ENCODE measurements at places on chromosomes 11 and 22.

GRCh38 chr11:11532574-11532973 is 89.2 kb downstream of the GALNT18 start:
- no peak for DNase-seq

DNA sequence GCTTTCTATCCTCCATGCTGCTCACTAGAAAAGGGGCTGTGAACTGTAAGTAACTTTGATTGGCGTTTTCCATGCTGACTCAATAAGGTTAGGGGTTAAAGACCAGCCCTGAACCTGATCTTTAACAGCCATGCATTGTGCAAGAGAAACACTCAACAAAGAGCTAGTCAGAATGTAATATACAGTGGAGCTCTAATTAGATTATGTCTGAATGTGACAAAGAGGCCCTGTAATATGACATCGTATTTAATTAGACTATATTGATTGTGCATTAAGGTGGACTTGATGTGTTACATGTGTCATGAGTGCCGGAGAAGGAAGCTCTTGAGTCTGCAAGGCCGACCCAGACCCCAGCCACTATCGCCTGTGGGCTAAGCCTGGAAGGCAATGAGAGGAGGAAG is 70.5 kb downstream of the PKNOX2 start:
- DNase-seq = no peak

- DNase-seq = no peak
These were observed 11.9 kb downstream of the TTLL12 start for GRCh38 chr22:43174941-43175531.

DNA sequence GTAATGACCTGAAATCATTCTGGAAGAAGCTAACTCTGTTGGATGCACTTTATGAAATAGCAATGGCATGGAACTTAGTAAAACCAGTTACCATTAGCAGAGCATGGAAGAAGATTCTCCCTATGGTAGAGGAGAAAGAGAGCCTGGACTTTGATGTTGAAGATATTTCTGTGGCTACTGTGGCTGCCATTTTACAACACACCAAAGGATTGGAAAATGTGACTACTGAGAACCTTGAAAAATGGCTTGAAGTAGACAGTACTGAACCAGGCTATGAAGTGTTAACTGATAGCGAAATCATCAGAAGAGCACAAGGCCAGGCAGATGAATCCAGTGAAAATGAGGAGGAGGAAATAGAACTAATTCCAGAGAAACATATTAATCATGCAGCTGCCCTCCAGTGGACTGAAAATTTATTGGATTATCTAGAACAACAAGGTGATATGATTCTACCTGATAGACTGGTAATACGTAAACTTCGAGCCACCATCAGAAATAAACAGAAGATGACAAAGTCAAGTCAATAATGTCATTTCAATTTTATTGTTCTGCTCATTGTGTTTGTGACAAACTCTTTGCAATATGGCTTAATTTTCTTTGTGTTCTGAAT is 2.0 kb downstream of the JRKL start:
- no peak for DNase-seq

DNA sequence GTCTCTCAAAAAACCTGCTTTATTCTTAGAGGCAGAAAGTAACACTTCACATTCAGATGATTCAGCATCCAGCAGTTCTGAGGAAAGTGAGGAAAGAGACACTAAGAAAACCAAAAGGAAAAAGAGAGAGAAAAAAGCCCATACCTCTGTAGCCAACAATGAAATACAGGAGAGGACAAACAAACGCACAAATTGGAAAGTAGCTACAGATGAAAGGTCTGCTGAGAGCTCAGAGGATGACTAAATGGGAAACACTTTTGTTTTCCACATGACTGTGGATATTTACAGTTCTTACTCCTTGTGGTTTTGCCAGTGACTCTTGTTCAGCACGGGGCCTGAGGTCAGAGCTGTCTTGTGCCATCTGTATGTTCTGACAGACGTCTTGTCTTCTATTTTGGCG is 3.8 kb downstream of the TIMM8B start:
- DNase-seq = no peak

- DNase-seq = no peak
These were observed 2.0 kb downstream of the OVOL1 start for GRCh38 chr11:65788821-65789220.

GRCh38 chr11:2166091-2166851 is 5.3 kb upstream of the INS start:
- DNase-seq = peak; percentile 32

DNA sequence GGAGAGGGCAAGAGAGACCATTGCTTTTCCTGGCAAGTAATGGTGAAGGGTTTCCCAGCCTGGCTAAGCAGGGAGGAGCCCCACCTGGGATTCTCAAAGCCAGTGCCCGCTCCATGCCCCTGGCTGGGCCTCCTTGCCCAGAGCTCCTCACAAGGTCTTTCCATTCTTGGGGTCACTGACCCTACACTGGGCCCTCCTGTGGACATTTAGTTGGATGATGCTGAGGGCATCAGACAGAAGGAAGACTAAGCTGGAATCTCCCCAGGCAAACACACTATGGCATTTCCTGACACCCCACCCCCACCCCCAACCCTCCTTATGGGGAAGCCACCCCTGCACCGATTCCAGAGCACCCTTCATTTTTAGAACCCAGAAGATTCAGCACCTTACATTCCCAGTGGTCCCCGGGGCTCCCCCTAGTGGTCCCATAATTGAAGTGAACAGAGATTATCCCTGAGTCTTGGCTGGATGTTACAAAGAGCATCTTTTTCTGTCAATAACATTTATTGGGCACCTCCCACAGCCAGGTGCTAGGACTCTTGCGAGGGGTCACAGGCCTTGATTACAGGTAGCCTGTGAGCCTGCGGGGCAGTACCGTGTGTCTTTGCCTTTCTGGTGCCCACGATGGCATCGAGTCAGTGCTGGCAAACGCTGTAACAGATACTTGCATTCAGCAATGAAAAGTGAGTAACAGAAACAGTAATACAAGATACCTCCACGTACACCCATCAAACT is 548.5 kb downstream of the BUD13 start:
- DNase-seq = no peak

DNA sequence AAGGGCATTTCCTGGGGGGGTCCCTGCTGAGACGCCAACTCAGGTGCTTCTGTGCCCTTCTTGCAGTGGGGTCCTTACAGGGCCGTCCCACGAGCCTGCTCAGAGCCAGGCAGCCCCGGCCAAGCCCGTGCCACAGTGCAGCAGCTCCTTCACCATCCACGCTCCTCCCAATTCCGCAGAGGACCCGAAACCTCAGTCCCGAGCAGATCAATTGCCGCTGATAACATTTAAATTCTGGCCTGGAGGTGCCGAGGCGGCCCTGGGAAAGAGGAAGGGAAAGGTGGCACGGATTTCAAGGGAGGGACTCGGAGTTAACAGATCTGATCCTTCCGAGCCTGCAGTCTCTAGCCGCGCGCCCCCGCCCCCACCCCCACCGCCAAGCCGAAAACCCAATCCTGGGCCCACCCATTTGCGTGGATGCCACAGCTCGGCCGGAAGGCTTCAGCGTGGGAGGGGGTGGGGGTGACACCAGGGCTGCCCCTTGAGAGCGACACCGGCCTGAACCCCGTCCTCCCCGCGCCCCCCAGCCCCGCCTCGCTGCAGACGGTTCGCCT is 32.3 kb upstream of the JAM3 start:
- DNase-seq = no peak

- peak; percentile 62 for DNase-seq
These were observed 31.0 kb downstream of the MCM5 start for GRCh38 chr22:35430897-35431322.

- no peak for DNase-seq
These were observed 490.4 kb downstream of the MN1 start for GRCh38 chr22:27310966-27311697.

- no peak for DNase-seq
These were observed 197.4 kb downstream of the TRIM29 start for GRCh38 chr11:119940401-119940976.

DNA sequence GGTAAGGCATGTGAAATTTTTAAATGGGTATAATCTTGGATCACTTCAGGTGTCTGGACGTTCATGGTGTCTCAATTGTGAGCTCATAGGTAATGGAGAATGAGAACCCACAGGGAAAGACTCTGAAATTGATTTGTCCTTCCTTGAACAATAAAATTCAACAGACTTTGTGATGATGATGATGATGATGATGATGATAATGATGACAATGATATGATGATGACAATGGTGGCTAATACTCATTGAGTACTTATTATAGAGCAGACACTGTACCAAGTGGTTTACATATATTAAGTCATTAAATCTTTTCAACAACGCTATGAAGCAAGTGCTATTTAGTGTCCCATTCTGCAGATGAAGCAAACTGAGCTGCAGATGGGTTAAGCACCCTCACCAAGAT is 86.6 kb upstream of the BDNF start:
- DNase-seq = no peak

- no peak for DNase-seq
These were observed 24.7 kb upstream of the CCDC188 start for GRCh38 chr22:20175597-20175900.

DNA sequence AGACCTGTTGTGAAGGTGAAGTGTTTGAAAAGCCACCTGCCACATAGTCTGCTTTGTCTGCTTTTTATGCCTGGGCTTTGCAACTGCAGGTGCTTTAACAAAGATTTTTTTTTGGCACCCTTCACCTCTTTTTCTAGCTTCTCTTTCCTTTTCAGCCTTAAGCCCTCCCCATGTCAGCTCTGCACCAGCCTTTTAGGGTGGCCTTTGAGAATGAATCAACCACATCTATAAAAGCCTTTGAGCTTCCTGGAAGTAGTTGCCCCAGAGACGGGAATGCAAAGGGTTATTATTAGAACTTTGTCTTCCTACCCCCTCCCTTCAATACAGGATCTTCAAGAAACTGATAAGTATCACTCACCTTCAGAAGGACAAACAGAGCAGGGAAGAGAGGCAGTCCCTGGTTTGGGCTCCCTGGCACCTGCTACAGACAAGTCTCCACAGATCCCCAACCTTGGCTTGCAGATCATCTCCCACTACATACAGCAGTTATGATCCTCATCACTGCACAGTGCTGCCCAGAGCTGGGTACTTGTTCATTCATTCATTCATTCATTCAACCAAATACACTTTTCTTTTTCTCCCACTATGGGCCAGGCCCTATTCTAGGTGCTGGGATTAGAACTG is 8.0 kb downstream of the PVALB start:
- peak; percentile 7 for DNase-seq

DNA sequence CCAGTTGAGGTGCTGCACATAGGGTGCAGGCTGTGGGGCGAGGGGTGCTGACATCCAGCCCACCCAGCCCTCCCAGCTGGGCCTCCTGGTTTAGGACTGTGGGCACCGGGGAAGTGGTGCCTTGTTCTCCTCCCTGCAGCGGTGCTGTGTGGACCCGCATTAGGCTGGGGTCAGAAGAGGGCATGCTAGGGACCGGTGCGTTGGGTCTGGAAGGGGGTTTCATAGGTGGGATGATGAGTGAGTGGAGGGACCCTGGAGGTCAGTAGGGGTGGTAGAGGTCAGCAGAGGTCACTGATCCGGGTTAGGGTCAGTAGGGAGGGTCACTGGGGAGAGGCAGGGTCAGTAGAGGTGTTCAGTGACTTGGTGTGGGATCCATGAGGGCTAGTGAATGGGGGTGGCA is 6.7 kb upstream of the MYBPC3 start:
- no peak for DNase-seq

DNA sequence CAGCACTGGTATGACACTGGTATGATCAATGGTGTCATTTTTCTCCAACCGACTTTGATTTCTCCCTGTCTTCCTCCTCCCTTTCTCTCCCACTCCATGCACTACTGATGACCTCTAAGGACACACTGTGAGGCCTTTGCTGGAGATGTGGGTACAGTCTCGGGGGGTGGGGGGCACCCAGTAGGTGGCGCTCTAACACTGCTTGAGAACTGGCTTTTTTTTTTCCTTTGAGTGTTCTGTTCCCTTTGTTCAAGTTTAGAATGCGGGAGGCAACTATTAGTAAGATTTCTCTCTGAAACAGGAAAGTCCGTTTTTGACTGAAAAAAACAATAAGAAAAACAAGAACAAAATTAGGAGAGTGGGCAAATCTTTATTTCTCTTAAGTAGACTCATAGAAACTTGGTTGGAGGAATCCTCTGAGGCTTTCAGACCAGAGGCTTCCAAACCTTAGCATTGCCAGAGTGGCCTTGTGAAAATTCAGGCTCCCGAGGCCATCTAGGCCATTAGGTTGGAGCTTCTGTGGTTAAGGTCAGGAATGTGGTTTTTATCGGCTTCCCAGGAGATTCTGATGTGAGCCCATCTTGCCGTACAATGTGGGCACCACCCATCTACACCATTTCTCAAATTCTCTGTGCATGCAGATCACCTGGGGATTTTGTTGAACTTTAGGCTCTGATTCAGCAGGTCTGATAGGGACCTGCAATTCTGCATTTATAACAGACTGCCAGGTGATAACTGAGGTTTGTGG is 43.2 kb downstream of the PANX1 start:
- DNase-seq = no peak

- no peak for DNase-seq
These were observed 1406.1 kb upstream of the TENM4 start for GRCh38 chr11:80846979-80847378.

- no peak for DNase-seq
These were observed 3.2 kb downstream of the PPP6R3 start for GRCh38 chr11:68463714-68464113.

DNA sequence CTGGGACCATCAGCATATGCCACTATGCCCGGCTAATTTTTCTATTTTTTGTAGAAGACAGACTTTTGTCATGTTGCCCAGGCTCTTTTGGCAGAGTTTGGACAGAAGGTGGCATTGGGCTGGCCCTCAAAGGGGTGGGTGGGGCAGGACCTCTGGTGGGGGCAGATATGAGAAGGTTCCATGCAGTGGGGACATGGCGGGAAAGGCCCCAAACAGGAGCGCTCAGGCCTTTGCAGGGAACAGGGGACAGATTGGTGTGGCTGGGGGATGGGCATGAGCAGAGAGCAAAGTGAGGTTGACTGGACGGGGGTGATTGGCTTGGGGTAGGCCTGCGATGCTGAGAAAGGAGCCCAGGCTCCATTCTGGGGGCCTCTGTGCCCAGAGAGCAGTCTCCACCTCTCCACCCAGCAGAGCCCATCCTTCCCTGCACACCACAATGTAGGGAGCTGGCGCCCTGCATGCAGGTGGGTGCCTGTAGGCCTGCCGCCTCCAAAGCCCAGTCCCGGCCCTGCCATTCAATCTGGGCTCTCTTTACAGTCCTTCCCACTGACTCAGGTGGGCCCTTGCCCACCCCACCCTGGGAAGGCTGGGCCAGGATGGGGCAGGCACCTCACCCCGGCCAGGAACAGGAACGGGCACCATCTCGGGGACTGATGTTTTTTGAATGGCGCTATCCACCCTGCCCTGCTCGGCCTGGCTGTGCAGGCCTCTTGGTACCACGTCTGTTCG is 98.7 kb downstream of the MORC2 start:
- DNase-seq = no peak

- DNase-seq = no peak
These were observed 10.4 kb upstream of the GLYAT start for GRCh38 chr11:58742140-58742539.

GRCh38 chr11:92249156-92249753 is 24.6 kb downstream of the FAT3 start:
- DNase-seq = no peak

DNA sequence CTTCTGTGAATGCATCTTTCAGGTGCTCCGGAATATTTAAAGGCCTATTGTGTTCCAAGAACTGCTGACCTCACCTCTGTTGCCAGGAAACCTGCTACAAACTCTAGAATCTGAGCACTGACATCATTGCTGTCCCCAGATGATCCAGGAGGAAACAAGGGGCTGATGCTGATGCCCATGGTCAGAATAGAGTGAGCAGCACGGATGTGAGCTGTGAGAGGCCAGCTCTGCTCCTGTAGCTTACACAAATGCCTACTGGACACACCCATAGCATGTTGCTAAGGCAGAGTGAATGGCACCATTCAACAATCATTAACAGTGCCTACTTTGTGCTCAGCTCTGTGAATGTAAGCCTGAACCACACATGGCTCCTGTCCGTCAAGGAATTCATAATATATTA is 276.7 kb upstream of the API5 start:
- no peak for DNase-seq

- DNase-seq = no peak
These were observed 4.5 kb downstream of the MAPK8IP2 start for GRCh38 chr22:50605002-50605612.
